ENCODE measurements at places on chromosomes 5 and 9.
A peak's percentile ranks its signal among the peaks of the same experiment; 100 is the strongest.

DNA sequence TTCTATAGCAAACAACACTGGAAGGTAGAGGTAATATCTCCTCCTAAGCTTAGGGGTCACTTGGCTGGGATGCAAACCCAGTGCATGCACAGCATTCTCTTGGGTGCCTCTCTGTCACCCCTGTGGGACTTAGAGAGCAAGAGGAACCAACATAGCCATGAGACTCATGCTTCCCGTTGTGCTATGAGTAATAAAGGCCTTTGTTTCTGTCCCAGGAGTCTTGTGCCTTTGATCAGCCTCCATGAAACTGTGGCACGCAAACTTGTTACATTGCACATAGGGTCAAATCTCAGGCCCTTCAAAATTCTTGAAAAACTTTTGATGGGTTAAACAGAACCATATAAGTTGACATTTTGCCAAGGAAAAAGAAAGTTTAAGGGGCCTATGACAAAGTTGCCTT is 272.8 kb downstream of the TAF11L14 start:
- DNase-seq, result no peak

DNA sequence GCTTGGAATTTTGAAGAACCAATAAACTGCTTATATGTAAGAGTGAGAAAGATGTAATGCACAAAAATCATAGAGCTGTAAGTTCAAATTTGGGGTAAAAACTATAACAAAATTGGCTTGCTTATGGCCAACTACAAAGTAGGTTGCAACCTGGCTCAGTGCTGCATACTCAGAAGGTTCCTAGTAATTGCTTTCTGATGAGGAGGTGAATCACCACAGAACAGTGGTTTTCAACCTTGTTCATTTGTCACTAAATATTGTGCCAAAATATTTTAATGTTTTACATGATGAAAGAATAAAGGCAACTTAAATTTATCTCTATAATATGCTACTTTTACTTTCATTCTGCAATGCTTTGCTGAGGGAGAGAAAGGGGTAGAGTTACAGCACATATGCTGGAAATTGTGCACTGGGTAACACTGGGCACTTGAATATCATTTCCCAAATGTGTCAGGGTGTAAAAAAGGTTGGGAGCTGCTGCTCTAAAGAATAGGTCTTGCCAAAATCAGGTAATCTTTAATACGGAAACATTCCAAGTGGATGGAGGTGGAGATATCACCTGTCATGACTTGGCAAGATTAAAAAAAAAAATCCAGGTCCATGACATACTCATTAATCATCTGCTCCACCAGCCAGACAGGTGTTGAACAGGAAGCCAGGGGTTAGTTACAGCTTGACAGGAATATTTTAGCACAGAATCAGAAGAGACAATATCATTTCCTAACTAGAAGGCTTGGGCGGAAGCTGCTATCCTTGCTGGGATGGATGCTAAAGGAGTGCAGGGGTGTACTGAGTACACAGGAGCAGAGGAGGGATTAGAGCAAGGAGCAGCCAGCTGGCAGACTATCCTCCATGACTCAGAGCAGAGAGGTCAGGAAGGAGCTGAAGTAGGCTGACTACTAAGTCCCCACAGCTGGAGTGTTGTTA is 34.6 kb upstream of the CCL21 start:
- DNase-seq, result peak; percentile 76

- DNase-seq, result no peak
These were observed 3.1 kb downstream of the NIPAL4 start for GRCh38 chr5:157463081-157463480.

- no peak for DNase-seq
These were observed 86.6 kb upstream of the SHISAL2B start for GRCh38 chr5:64603676-64604075.

DNA sequence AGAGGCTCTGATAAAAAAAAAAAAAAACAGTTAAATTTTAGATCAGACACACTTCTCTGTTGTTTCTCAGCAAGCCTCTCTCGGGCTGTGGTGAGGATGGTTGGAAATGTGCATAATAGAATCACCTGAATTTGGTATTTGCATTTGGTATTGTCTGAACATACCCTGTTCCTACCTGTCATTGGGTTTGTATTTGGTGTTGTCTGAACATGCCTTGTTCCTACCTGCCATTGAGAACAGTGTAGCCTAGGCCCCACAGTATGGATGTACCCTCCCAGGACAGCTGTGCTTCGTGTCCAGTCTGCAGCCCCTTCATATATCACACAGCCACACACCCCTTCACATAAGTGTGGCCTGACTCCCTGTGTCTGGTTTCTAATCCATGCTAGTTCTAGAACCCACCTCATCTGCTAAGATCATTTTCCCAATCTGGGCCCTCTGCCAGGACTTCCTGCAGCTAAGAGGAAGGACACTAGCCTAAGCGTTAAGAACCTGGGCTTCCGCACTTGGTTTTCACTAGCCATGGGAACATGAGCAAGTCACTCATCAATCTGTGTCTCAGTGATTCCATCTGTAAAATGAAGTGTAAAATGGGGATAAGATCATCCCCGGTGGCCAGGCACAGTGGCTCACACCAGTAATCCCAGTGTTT is 49.2 kb downstream of the ITGA2 start:
- no peak for DNase-seq

DNA sequence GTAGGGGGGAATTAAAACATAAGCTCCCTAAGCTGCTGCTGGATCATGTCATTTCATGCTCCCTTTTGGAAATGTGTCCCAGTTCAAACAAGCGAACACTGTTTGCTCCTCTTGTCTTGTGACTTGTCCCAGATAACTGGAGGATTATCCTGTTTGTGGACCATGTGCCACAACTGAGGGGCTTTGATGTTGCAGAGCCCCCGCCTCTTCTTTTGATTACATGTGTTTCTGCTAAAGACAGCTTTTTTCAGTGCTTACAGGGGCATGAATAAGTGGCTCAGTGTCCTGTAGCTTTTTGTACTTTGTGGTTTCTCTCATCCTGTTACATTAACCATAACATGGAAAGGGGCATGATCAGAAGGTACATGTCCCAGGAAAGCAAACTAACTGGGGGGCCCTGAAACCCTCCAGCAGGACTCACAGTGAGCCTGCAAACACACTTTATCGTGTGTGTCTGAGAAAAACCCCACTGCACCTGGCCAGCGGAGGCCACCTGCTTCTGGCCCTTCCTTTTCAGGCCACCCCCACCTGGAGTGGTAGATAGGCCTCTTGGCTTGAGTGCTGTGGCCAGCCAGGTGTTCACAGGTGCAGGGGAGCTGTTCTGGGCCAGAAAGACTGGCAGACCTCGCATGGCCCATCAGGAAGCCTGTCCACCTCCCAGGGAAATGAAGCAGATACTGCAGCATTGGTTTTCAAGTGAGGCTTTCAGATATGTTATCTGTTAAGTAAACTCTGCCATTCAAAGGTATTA is 285.6 kb downstream of the FANCC start:
- no peak for DNase-seq
